Gastrocnemius medialis (tissue), 4 donors: ENCODE measurements at places on chromosomes 5 and 9. TPM values are rescaled to one million over a fixed set of nuclear protein-coding genes. Genes with fewer than 3 reads are reported as not detected.
A peak's percentile ranks its signal among the peaks of the same experiment; 100 is the strongest.

- no peak overlapping the region for H3K4me3 ChIP-seq
- H3K27ac ChIP-seq, result no peak overlapping the region
- H3K36me3 ChIP-seq, result no peaks in the 10 kb centered on the region
- no peaks in the 10 kb centered on the region for H3K4me1 ChIP-seq
Measured at GRCh38 chr5:101658433-101658832, 637.7 kb downstream of the SLCO4C1 start.

DNA sequence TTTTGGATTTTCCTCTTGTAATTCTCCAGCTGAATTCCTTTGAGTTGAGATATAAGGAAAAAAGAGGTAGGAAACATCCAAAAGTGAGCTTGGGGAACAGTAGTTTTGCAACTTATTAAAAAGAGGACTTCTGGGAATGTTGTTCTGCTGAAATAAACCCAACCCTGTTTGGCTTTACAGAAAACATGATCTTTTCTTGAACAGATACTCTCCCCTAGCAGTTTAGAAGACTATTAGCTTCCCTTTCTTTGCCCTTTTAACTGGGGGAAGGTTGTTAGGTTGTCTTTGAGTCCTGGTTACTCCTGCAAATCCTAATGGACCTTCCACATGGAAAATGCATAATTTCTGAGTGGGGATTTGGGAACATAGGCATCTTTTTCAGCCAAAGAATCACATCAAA, 168.7 kb upstream of the RPS23 start:
- no peaks in the 10 kb centered on the region for H3K27me3 ChIP-seq
- H3K4me3 ChIP-seq, result no peak overlapping the region
- no peak for DNase-seq
- no peaks in the 10 kb centered on the region for H3K4me1 ChIP-seq

DNA sequence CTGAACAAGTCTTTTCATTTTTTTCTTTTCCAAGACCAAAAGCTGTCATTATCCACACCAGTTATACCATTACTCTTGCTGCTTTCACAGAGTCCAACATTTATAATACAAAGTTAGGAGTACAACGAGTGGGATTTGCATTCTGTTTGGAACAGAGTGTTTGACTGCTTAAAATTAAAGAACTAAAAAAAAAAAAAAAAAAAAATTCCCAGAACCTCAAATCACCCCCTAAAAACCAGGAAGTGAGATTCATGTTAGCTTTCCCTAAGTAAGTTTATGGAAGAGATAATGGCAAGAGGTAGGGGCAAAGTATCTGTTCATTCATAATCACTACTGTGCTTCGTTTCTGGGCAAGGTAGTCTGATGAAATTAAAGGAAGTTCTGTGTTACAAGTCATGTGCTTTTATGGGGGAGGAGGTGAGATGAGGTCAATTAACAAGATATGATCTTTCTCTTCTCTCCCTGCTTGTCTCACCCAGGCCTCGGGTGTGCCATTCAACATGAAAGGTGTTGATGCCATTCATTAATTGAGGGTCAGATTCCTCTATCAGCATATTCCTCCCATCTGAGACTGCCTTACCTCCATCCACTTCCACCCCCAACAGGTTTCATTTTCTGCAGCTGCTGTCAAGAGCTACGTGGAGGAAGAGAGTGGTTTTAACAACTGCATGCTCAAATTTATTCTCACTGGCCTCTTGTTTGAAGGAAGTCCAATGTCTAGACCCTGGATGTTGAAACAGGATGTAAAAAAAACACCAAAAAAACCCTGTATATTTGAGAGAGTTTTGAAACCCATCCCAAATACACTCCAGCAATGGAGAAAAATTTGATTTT, 58.1 kb downstream of the MARCHF3 start:
- DNase-seq, result no peak
- H3K4me3 ChIP-seq, result no peak overlapping the region
- no peaks in the 10 kb centered on the region for H3K27me3 ChIP-seq
- H3K4me1 ChIP-seq, result peaks cover 17% of the 10 kb centered on the region
- H3K36me3 ChIP-seq, result no peaks in the 10 kb centered on the region

DNA sequence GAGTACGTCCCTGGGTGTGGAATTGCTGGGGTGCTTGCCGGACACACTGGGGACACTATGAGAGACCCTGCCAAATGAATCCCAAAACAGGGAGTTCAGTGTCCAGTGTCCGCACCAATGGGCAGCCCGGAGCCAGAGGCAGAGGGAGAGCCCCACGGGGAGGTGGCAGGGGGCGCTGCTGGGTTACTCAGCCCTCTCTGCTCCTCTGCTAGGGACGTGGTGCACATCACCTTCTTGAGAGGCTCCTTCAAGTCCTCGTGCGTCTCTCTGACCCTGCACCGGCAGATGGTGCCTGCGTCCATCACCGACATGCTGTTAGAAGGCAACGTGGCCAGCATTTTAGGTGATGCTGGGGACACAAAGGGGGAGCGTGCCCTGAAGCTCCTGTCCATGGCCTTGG, 20.8 kb downstream of the STKLD1 start:
- H3K4me1 ChIP-seq, result no peaks in the 10 kb centered on the region
- no peaks in the 10 kb centered on the region for H3K36me3 ChIP-seq
- no peak overlapping the region for H3K4me3 ChIP-seq

- peaks cover 13% of the 10 kb centered on the region for H3K36me3 ChIP-seq
- H3K27ac ChIP-seq, result peak overlapping the region; percentile 91
- H3K4me1 ChIP-seq, result peaks cover 23% of the 10 kb centered on the region
- no peaks in the 10 kb centered on the region for H3K27me3 ChIP-seq
Measured at GRCh38 chr5:163436515-163436914, 880 bp upstream of the CCNG1 start.

DNA sequence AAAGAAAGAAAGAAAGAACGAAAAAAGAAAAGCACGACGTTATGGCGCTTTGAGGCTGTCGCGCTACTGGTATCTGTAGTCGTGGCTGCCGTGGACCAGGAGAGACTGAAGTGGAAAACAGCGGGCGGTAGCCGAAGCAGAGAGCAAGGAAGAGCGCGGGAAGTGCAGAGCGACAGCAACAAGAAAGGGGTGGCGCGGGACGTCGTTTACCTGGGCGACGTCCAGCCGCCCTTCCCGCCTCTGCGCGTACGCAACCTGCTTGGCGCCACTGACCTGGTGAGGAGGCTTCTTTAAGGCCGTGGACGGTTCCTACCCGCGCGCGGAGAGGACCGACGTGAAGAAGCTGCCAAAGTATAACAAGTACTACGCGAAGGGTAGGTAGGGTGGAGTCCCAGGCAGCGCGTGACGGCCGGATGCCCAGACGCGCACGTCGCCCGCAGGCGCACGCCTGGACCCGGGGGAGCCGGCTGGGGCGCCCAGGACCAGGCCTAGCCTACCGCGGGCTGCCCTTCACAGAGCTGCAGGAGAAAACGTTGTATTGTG, 15.4 kb downstream of the CCL28 start:
- peak overlapping the region; percentile 48 for H3K4me3 ChIP-seq
- H3K4me1 ChIP-seq, result no peaks in the 10 kb centered on the region
- no peaks in the 10 kb centered on the region for H3K36me3 ChIP-seq
- no peak for DNase-seq

DNA sequence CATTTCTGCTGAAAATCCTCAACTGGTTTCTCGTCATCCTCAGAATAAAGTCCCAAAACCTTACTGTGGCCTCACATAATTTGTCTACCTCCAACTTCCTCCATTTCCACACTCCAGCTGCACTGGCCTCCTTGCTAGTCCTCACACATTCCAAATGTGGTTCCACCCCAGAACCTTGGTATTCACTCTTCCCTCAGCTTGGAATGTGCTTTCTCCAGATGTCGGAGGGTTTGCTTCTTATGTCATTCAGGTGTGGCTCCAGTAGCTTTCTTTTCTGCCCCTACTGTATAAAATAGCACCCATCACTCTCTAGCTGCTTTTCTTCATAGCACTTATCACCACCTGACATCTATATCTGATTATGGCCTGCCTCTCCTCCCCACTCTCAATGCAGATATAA, 102.5 kb upstream of the IFNK start:
- no peaks in the 10 kb centered on the region for H3K4me1 ChIP-seq
- H3K27ac ChIP-seq, result no peak overlapping the region
- no peak overlapping the region for H3K4me3 ChIP-seq
- H3K36me3 ChIP-seq, result no peaks in the 10 kb centered on the region
- no peaks in the 10 kb centered on the region for H3K27me3 ChIP-seq

DNA sequence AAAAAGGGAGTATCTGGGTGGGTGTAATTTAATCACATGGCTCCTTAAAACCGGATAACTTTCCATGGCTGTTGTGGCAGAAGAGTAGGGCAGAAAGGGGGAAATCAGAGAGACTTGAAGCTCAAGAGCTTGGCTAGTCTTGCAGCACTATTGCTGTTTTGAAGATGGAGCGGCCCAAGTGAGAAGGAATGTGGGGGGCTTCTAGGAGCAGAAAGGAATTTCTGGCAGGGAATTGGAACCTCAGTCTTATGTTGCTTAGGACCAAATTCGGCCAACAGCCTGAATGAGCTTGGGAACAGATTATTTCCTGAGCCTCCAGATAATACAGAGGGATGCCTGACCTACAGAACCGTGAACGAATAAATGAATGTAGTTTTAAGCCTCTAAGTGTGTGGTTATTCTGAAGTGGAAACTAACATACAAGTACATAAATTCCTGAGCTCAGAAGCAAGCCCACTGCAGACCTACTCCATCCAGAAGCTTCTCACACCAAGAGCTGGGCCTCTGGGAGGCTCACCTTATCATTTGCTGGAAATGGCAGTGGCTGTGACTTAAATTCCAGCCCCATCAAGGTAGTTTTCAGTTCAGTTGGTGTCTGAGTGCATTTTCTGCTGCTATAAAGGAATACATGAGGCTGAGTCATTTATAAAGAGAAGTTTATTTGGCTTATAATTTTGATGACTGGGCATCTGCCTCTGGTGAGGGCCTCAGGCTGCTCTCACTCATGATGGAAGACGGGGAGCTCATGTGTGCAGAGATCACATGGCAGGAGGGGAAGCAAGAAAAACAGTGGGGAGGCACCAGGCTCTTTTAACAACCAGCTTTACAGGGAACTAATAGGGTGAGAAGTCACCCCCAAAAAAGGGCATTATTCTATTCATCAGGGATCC, 15.3 kb upstream of the TMEM174 start:
- no peaks in the 10 kb centered on the region for H3K27me3 ChIP-seq
- no peak overlapping the region for H3K4me3 ChIP-seq
- H3K36me3 ChIP-seq, result no peaks in the 10 kb centered on the region

DNA sequence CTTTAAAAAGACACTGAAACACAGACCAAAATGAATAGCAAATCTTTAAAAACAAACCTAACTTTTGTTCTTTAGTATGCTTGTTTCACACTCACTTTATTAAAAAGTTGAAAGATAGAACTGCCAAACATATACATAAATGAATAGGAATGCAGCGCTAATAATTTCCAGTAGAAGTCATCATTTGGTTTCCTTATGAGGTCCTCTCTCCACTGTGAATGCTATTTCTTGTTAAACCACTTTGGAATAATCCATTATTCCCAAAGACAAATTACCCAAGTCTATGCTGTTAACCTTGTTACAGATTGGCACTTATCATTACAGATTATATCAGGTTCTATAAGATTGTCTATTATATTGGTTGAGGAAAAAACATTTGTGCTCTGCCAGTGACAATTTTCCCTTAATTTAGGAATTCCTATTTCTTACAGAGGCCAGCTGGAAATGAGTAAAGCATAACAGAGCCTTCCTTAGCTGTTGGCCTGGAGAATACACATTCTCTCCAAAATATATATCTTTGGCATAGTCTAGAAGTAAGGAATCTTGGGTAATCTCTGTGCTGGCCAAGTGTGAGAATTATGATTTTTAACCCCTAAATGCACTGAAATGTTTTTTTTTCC, 29.3 kb upstream of the MINAR2 start:
- no peak overlapping the region for H3K4me3 ChIP-seq
- no peaks in the 10 kb centered on the region for H3K36me3 ChIP-seq
- no peaks in the 10 kb centered on the region for H3K27me3 ChIP-seq
- DNase-seq, result no peak

Gene KCNV2
- not detected for total RNA-seq

Gene HTR1A
- not detected for total RNA-seq

Gene PCDHGB5
- 4.2 TPM for total RNA-seq

Gene CHSY3
- total RNA-seq, result 7.8 TPM

Gene HAVCR2
- total RNA-seq, result 1.3 TPM

Gene FBP2
- total RNA-seq, result 34.7 TPM

Gene PCDHB2
- total RNA-seq, result 1.4 TPM

Gene RGMB
- 20.1 TPM for total RNA-seq

Gene CAMK2A
- 36.0 TPM for total RNA-seq

Gene POU5F2
- total RNA-seq, result 0.02 TPM
